ENCODE measurements at places on chromosomes 2 and 18.

DNA sequence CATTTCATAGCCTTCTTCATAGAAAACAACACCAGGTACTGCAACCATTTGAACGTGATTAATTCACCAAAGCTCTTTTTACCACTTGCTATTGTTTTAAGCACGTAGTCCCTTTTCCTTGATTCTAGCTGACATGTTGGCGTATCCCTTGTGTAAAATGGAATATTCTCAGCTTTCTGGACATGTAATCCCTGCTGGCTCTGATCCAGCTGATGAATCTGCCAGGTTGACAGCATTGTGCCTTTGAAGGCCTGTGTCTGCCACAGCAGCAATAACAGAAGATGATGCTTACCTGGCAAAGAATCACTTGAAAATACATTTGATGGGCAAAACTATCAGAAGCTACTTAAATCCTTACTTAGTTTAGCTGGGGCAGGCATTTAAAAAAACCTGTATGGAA lies 81.0 kb upstream of the CCDC150 start:
- no peak for DNase-seq

GRCh38 chr2:143085125-143085784 lies 44.0 kb upstream of the ARHGAP15 start:
- no peak for DNase-seq

- no peak for DNase-seq
These were observed 145.9 kb downstream of the GREB1L start for GRCh38 chr18:21387886-21388285.

GRCh38 chr2:64189167-64189566 lies 44.9 kb upstream of the PELI1 start:
- DNase-seq: no peak

GRCh38 chr2:234451242-234451641 lies 45.6 kb downstream of the ARL4C start:
- DNase-seq: no peak

GRCh38 chr2:129799036-129799958 lies 180.2 kb upstream of the RAB6C start:
- no peak for DNase-seq

DNA sequence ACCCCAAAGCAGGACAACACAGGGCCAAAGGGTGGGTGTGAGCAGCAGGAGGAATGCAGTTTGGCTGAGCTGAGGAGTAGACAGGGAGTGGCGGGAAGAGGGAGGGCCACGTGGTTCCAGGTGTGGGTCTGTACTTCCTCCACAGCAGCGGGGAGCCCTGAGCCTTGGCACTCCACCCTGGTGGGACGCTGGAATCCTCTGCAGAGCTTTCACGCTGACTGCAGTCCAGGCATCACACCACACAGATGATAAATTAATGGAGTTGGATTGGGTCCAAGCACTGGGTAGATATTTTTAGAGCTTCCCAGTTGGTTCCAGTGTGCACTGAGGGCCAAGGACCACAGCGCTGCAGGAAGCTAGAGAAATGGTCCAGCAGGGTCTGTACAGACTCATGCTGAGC lies 67.0 kb upstream of the TMEM200C start:
- no peak for DNase-seq

DNA sequence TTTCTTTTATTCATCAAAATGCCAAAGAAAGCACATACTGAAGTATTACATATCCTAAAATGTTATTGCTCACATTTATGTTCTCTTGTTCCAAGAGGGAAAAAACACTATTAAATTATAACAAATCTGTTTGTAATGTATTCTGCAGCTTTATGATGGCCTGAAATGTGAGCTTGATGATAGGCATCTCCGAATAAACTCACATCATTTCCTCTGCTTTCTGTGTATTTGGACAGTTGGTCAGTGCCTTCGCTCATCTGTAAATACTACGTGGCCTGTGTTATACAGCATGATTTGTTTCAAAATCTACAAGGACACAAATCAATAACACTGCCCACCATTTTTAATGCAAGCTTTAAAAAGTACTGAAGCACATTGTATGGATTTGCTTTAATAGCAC lies 672.8 kb upstream of the SYT4 start:
- DNase-seq: no peak

- DNase-seq: no peak
These were observed 38.7 kb downstream of the LCT start for GRCh38 chr2:135798275-135798705.

- no peak for DNase-seq
These were observed 28.8 kb upstream of the TBC1D8 start for GRCh38 chr2:101179982-101180381.

DNA sequence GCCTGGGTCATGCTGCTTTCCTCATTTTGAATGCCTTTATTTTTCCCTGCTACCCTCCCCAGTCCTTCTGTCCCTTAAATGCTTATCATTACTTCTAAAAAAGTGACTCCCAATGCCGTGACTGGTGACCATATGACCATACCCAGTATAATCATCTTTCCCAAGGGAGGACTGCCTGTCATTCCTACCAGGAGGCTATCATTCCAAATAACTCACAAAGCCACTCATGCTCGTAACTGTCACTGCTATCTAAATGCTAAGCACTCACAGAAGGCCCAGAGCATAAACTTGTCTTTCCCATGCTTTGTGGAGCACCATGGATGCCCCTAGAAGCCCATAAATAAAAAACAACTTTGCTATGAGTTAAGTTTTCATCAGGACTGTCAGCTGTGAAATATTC lies 38.7 kb upstream of the CREB1 start:
- no peak for DNase-seq

GRCh38 chr2:241770936-241771285 lies 5.7 kb upstream of the GAL3ST2 start:
- no peak for DNase-seq

DNA sequence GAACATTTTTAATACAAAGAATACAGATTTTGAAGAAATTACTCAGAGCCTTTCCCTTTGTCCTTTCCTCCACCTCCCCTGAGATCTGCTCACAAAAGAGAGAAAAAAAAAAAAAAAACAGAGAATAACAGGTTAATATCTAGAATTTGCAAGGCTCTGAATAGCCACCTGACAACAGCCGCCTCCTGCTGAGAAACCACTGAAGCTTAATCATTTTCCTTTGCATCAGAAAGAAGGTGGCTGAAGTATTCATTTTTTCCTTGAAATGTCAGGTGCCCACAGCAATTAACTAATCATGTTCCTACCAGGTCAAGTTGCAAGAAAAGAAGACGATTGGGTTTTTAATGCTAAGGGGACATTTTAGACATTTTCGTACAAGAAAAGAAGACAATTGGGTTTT lies 21.2 kb downstream of the CNTNAP5 start:
- no peak for DNase-seq

GRCh38 chr2:241315879-241316631 lies at the start of gene SEPTIN2:
Gene SEPTIN2, plus strand, starts transcription at chr2:241315925. Its CDS starts 8,308 bp downstream, at chr2:241324233.
- DNase-seq: peak; percentile 84

DNA sequence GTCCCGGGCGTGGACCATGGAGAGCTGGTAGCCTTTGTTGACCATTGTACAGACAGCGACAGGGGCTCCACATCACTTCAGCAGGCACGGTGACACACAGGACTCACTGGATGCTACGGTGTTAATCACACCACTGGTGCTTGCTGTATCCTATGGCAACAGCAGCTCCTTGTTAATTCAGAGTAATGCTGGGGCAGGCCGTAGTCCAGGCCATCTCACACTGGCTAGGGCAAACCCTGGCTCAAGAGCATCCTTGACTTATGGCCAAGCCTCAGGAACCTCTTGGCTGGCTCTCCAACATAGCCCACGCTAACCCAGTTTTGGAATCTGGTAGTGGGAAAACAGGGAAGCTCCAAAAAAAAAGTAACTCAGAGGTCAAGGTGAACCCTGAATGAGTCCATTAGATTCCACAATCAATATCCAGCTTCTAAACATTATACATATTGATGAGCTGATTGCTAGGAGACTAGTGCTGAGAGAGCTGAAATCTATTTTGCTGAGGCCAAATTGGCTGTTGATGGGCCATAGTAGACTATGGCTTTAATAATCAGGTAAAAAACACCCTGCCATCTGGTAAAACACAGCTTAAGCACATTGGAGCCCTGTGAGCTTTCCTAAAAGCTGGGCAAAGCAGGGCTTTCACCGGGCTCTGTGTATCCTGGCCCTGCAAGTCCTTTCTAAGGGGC lies 253.6 kb downstream of the PRKCE start:
- DNase-seq: no peak

GRCh38 chr2:231331533-231331932 lies 64.0 kb upstream of the B3GNT7 start:
- DNase-seq: no peak

- no peak for DNase-seq
These were observed 146.7 kb downstream of the MREG start for GRCh38 chr2:215866606-215867005.

GRCh38 chr2:108243566-108243965 lies 3.8 kb downstream of the SULT1C3 start:
- DNase-seq: no peak

DNA sequence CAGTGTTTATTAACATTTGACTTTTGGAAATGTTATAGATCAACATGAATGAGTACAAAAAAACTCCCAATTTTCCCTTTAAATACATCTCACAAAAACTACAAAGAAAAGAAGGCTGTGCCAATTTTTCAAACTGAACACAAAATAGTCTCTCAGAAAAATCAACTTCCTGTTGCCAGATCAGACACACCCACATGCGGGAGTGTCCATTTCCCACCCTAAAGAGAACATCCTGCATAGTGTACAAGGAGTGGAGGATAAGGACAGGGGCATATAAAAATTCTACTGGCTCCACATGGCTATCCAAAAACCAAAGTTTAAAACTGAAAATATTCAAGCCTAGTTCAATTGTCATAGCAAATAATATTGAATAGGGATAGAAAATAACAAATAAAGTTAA lies 165.3 kb downstream of the ATAD2B start:
- DNase-seq: no peak

- peak; percentile 16 for DNase-seq
These were observed 2.1 kb downstream of the POMC start for GRCh38 chr2:25165992-25166875.

DNA sequence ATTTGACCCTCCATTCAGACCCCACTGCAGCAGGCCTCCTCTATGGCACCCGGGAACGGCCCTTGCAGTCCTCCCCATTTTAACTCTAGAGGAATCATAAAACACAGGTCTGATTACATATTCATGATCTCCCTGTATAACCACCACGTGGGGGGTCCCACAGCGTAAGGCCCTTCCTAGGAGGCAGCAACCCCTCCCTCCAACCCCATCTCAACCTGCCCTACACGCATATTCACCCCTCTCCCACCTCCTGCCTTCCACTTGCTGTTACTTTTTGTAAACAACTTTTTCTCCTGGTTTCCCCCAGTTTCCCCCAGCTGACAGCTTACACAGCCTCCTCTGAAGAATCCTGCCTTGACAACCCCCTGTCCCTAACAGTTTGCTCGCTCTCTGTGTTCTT lies 85.1 kb upstream of the FOXI3 start:
- no peak for DNase-seq

DNA sequence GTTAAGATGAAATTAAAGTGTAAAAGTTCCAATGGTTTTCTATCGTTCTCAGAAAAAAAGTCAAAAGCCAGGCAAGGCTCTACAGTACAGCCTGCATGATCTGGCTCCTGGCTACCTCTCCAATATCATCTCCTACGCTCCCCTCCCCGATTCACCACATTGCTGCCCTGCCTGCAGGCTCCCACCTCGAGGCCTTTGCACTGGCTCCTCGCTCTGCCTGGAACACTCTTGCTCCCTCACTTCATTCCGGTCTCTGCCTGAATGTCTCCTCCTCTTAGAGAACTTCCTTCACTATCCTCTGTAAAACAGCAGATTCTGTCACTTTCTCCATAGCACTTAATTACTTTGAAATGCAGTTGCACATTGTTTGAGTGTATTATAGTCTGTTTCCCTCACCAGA lies 72.5 kb downstream of the KLF7 start:
- DNase-seq: no peak

- DNase-seq: no peak
These were observed 43.0 kb downstream of the FBXO48 start for GRCh38 chr2:68423966-68424650.

DNA sequence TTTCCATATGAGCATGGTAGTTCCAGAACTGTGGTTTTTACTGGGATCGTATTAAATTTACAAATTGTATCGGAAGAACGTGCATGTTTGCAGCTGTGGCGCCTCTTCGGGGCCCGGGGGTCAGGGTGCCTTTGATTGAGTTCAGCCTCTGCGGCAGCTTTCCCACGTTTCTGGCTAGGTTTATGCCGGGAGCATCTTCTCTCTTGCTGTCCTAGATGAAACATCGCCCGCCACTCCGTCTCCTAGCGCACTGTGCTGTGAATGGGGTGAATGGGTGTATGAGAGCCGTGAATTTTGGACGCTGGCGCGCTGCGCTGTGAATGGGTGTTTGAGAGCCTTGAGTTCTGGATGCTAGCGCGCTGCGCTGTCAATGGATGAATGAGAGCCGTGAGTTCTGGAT lies 12.3 kb downstream of the PDCD1 start:
- no peak for DNase-seq

DNA sequence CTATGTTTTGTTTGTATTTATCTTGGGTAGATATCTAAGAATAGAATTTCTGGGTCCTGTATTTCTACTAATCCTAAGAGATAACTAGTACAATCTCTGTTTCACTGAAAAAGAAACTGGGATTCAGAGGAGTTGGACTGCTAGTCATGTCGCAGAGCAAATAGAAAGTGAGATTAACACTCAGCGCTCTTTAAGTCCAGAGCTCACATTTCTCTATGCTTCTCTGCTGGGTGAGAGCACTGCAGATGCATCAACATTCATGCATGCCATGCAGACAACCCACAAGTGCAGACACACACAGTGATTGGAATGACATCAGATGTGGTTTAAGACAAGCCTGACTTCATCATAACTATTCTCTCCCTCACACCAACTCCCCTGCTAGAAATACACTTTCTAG lies 563.8 kb downstream of the TDRD15 start:
- no peak for DNase-seq

- no peak for DNase-seq
These were observed 7.0 kb downstream of the TMEM131 start for GRCh38 chr2:97988722-97989121.

GRCh38 chr18:48528861-48529260 lies 10.0 kb upstream of the CTIF start:
- DNase-seq: no peak

DNA sequence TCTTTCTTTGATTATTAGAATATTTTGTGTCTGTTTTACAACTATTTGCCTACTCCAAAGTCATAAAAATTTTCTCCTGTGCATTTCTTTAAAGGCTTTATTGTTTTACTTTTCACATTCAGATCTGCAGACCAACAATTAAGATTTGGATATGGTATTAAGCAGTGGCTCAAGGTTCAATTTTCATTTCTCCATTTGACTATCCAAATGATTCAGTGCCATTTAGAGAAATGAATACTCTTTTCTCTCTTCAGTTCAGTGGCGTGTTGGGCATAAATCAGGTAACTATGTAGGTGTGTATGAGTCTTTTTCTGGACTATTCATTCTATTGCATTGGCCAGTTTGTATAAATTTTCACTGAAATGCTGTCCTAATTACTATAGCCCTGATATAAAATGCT lies 57.3 kb upstream of the IL1R1 start:
- DNase-seq: no peak

- DNase-seq: no peak
These were observed 176.8 kb upstream of the ALKAL2 start for GRCh38 chr2:464562-465309.
